Endothelial cell (in vitro differentiated cells): ENCODE measurements at places on chromosomes 4 and X. TPM values are rescaled to one million over a fixed set of nuclear protein-coding genes. Genes with fewer than 3 reads are reported as not detected.

DNA sequence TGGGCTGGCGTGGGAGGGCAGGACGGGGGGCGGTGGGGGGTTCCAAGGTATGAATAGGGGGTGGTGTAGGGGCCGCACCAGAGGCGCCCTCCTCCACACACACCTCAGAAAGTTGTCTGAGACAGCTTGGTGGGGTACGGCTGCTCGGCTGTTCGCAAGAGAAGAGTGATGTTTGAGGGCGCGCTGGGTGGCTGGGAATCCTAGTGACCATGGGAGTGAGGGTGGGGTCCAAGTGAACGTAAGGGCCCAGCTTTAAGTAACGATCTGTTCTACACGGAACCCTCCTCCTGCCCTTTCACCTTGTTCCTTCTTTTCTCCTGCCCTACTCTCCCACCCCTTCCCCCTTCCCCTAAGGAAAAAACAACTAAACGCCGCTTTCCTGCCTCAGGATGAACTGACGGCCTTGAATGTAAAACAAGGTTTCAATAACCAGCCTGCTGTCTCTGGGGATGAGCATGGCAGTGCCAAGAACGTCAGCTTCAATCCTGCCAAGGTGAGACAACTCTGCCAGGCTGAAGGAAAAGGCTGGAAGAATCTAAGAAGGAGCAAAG lies 664 bp downstream of the MED12 start:
- DNase-seq: no peak

PLK4 gene
- 12.6 TPM for total RNA-seq

DNA sequence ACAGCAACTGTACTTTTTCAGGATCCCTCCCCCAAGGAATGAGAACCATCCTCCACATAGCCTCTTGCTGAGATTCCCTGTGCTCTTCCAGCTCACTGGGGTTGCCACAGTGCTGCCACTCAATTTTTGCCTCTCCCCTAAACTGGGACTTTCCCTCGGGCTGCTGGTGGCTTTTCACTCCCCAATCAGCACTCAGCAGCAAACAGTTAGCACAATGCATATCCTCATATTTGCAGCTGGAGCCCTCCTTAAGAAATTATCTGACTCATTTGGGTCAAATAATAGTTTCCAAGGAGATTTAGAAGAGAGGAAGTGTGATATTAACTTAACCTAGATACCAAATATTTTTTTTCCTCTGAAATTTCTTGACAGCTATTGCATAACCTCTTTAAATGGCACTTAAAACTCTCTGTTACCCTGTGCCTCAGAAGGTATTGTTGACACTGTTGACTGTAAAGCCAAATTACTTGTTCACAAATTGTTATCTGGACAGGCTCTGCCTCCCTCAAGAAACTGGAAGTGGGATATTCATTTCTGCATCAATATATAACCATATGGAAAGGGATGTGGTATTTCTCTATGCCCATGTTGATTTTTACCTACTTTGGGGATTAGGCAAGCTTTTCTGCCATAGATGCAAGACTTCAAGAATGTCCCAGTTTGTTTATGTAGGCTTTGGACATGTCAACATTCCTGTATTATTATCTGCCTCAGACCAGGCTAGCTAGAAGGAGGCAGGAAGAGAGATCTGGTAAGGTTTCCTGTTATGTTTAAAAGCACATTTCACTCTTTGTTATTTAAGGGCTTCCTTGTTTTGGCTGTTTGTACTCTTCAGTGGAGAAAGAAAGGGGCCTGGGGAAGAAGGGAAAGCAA lies 58.0 kb downstream of the SEPTIN11 start:
- DNase-seq: no peak

DNA sequence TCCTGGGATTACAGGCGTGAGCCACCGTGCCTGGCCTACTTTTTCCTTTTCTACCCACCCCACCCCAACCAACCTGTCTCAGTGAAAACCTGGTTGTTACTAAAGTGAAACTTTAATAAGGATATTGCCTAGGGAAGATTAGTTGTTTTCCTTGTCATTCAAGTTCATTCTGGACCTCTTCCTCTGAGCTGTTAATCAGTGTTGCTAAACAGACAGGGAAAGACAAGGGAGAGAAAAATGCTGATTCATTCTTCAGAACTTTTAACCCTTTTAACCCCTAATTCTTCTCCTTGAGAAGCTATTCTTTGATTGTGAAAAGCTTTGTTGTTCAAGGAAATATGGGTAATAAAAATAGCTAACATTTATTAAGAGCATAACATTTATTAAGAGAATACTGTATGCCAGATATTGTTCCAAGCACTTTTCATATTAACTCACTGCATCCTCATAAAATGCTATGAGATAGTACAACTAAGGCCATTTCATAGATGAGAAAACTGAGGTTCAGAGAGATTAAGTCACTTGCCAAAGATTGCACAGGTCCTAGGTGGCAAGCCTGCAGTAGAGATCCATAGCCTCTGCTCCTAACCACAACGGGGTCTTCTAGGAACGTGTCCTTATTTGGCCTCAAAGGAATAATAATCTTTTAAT lies 34.8 kb downstream of the OSTC start:
- DNase-seq: no peak

TKTL2 gene
- total RNA-seq: not detected

DNA sequence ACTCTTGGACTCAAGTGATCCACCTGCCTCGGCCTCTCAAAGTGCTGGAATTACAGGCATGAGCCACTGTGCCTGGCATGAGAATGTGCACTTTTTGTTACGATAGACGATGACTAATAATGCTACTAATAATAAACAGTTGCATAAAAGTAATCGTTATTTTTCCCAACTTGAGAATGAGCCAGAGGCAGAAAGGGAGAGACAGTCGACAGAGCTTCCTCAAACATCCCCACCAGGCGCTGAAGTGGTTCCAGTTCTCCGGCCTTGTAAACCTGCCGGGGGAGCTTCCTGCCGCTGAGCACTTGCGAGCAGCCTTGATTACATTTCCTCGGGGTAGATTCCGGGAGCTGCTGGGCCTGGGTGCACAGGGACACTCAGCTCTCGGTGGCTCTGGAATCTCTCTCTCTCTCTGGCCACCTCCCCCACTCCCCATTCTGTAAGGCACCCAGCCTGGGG lies 8.9 kb upstream of the HTRA3 start:
- DNase-seq: no peak

GRCh38 chr4:160141206-160141605 lies 1038.3 kb downstream of the RAPGEF2 start:
- DNase-seq: no peak

DNA sequence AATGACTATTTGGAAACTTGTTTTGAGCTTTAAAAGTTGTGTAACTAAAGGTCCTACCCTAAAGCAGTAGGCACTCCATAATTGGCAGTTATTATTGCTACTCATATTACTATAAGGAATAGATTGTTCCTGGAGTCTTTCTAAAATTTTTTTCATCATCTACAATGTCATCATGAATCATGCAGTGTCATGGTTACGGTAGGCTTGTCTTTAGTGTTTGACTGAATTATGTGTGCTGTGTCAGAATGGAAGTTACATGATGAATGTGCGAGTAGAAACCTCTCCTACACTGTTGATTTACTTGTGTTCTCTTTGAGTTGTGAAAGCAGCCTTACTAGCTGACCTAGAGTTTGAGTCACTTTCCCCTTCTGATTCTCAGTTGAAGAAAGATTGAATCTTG lies 1099.9 kb downstream of the RAPGEF2 start:
- DNase-seq: no peak

MAGEE2 gene
- not detected for total RNA-seq

DNA sequence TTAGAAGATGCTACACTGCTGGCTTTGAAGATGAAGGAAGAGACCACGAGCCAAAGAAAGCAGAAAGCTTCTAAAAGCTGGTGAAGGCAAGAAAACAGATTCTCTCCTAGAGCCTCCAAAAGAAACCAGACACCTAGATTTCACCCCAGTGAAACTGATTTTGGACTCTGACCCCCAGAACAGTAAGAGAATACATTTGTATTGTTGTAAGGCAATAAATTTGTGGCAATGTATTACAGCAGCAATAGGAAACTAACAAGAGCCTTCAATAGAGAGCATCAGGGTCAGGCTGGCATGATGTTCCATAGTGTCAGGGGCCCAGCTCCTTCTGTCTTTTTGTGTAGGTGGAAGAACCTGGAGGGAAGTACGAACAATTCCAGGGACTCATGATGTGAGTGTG lies 6.0 kb upstream of the TEC start:
- DNase-seq: no peak

GRCh38 chr4:89579771-89580170 lies 257.2 kb downstream of the SNCA start:
- no peak for DNase-seq

DNA sequence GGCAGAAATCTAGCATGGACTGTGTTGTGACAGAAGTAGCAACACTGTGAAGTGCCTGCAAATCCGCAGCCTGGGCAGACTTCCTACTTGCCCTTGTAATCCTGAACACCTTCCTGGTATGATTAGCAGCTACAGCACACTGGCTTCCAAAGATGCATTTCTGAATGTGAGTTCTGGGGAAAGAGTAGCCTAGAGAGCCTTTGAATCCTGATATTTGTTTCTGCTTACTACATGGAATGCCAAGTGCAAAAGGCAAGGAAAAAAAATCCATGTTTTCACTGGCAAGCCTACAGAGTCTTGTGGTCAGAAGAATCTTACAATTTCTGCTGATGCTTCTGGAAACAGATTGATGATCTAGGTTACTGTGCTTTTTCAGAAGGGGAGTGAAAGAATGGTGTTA lies 223.7 kb downstream of the COL25A1 start:
- no peak for DNase-seq

GRCh38 chrX:103624111-103624510 lies 4.7 kb upstream of the TCEAL1 start:
- DNase-seq: no peak

DNA sequence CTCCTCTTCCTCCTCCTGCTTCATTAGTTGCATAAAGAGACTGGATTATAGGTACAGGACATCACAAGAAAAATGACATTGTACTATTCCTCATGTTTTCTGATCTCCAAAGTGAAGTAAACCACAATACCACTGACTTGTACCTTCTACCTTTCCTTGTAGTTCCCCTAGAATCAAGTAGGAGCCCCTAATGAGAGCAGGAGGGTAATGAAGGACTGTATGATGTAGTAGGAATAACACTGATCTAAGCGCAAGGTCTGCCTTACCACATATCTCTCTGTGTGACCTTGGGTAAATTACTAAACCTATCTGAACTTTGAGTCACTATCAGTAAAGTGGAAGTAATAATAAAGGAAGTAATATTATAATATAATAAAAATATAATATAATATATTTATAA lies 3.6 kb downstream of the VSIG4 start:
- no peak for DNase-seq
